Activated CD4-positive, alpha-beta T cell treated with anti-CD3 and anti-CD28 coated beads for 24 hours (primary cell): ENCODE measurements at places on chromosomes 1 and 21.

GRCh38 chr1:192763756-192764155 lies 45.1 kb upstream of the RGS2 start:
- DNase-seq, result no peak

DNA sequence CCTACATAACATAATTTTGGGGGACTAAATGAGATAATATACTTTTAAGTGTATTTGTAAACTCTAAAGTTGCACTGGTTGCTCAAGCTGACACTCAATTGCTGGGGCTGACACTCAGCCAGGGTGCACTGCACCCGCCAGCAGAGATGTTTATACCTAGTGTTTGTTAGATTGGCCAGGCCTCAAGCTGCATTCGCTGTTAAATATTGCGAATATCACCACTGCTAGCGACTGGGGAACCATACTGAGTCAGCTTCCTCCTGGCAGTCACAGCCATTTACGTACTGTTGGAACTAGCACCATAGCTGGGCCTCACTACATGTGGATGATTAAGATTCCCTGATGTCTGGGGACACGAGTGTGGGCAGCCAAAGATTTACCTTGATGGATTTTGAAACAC lies 12.7 kb upstream of the RWDD3 start:
- no peak for DNase-seq

- no peak for DNase-seq
Measured at GRCh38 chr1:37719572-37720195, 27.4 kb downstream of the CDCA8 start.

DNA sequence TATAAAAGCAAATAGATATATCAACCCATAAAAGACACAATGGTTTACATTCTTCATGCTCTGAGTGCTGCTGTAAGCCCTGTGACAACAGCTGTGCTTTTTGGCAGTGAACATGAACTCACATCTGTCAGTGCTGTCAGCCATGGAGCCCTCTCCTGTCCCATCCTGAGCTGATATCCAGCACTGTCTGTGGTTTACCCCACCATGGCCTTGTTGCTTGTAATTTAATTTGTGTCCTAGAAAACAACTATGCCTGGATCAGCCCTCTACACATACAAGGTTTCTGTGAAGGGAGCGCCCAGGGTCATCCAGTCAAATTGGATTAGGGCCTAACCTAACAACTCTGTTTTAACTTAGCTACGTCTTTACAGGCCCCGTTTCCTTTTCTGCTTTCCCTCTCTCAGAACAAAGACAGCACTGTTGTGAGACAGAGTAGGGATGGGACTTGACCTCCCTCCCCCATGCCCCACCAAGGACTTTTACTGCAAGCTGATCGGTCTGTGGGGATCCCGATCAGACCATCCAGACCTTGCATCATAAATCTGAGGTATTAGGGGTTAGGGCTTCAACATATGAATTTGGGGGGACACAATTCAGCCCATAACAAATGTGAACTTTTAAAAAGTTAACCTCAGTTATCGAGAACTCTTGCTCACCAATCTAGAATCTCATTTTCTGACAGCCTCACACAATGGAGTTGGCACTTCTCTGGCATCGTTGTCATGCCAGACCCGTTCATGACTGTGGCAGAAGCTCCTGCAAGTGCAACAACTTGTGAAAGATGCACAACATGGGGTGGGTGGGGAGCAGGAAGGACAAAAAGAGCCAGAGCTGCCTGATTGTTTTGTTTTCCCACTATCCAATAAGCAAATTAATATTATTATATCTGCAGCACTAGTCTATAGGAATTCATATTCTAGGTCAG lies 16.4 kb upstream of the SLC44A3 start:
- DNase-seq, result no peak

DNA sequence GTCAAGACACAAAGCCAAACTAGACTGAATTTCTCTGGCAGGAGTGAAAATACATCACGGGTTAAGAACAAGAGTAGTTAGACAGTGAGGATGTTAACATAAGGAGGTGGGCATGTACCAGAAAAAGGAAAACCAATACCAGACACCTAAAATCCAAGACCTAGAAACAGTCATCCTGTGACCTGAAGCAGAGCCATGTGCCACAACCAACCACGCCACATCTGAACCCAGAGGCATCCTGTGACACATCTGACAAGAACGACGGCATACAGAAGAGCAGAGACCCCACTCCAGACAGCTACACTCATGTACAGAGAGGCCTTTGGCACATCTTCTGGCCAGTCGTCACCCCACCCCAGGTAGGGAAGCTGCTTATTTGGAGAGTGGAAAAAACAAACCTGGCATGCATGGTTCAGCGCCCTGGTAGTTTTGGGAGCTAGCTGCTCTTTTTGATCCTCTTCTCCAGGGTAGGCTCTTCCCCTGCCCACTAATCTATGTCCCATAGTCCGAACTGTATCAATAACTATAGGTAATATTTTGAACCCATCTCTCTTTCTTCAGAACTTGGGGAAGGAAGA lies 72.1 kb downstream of the SLC45A1 start:
- no peak for DNase-seq

- no peak for DNase-seq
Measured at GRCh38 chr1:242718967-242719366, 194.5 kb upstream of the PLD5 start.

- DNase-seq, result no peak
Measured at GRCh38 chr1:234892642-234893041, 236.0 kb downstream of the TOMM20 start.
